Left ventricle myocardium inferior (tissue), 1 donor: ENCODE measurements at places on chromosomes 2 and 18. TPM values are rescaled to one million over a fixed set of nuclear protein-coding genes. Genes with fewer than 3 reads are reported as not detected.

Gene ACKR3
- total RNA-seq = 39.3 TPM

Gene CYTIP
- 0.82 TPM for total RNA-seq

Gene ARHGAP15
- total RNA-seq = 7.0 TPM

Gene PSTPIP2
- 1.8 TPM for total RNA-seq

Gene GPR75
- total RNA-seq = 0.82 TPM

Gene SLC30A3
- 5.9 TPM for total RNA-seq

Gene ANAPC1
- 17.0 TPM for total RNA-seq

Gene CNGA3
- not detected for total RNA-seq

Gene PRLH
- total RNA-seq = not detected

GRCh38 chr2:5561006-5561405 is 131.2 kb upstream of the SOX11 start:
- no peak for DNase-seq

DNA sequence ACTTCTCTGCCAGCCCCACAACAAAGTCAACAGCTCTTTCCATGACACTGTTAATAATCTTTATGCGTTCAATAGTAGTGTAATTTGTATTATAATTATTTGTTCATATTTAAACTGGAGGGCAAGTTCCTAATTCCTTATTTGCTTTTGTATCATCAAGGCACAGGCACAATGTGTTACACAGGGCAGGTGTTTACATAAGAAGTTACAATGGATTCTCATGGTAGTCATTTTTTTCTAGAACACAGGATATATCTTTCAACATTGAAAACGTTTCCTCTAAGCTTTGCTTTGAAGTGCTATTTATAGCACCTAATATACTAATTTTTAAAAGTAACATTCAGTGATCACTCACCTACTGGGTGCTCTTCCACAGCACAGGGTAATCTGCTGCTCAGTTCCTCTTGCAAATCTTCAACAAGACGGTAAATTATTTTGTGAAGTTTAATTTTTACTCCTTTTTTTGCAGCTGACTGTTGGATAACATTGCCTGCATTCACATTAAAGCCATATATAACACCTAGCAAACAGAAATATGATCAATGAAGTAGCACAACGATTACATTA is 7.3 kb downstream of the RPS27A start:
- no peak for DNase-seq

- no peak for DNase-seq
Observed at GRCh38 chr2:234968631-234969305, 17.0 kb downstream of the SH3BP4 start.

DNA sequence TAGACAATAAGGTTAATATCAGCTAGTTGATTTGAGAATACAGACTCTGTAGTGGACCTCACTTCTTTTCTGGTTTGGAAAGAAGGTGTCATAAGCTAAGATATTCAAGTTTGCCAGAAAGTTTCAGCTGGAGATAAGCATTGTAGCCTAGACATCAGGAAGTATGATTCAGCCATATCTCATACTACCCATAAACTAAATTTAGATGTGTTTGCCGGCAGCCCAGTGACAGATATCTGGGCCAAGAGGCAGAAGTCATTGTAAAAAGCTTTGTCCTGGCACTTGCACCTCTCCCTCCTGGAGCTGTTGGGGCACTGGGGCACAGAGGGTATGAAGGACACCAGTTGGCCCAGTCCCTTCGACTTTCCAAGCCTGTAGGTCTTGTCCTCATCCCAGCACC is 128.0 kb downstream of the EPHA4 start:
- peak; percentile 19 for DNase-seq

GRCh38 chr2:43905871-43906270 is 67.1 kb downstream of the ABCG8 start:
- no peak for DNase-seq

DNA sequence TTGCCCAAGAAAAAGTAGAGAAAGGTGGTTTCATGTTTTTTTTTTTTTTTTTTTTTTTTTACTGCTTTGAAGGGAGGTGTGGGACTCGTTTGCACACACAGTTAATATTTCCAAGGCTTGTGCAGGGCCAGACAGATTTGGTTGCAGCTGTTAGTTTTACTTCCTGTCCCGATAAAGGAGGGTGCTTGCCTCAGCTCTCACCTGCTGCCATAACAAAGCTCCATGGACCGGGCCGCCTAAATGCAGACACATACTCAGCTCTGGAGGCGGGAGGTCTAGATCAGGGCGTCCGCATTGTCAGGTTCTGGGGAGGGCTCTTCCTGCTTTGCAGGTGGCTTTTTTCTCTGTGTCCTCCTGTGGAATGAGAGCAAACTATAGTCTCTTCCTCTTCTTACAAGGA is 69.9 kb downstream of the ODC1 start:
- no peak for DNase-seq

DNA sequence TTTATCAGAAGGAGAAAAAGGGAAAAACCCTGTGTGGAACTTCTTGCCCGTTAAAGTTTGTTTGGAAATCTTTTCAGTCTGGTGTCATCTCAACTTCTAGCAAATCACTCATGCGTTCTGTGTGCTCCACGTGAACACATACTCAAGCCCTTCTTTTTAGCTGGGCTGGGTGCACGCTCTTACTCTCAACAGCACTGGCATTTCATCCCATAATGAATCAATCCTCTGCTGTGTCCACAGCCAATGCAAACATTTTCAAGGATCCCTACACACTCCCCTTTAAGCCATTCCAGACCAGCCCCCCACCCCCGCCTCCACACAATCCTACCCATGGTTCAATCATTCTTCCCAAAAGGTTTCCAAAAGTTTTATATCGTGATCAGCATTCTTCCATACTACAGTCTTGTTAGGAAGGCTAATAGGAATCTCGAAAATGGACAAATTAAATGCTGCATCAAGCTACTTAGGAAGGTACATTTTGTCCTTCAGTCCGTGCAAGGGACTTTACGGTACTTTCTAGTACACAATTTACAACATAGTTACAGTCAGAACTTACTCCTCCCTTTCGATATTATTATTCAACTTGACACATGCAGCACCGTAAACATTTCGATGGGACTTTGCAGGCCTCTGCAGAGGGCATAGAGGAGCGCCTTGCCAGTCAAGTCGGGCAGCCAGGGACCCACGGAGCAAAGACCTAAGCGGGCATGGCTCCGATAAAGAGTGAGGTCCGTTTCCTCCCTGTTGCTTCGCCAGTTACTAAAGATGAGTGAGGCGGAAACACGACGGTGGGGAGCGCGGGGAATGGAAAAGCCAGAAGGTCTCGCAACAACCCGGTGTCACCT is 1.4 kb downstream of the PTGR3 start:
- DNase-seq = no peak

- DNase-seq = no peak
Observed at GRCh38 chr18:44568986-44569385, 111.7 kb upstream of the SETBP1 start.

- DNase-seq = no peak
Observed at GRCh38 chr18:46397174-46397573, 259.8 kb downstream of the LOXHD1 start.

DNA sequence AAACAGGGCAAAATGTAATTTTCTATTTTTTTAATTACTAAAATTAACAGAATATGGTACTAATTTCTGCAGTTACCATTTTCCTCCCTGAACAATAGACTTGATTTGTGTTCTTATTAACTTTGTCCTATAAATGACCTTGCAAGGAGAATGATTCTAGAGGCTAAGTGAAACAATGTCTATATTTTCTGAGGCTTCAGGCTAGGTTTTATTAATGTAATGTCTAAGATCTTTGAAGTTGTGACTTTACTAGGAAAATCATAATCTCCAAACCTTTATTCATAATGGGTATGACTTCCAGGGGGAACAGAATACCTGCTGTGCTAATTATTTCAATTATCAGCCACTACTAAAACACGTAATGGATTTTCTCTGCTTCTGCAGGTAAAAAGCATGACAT is 94.4 kb downstream of the TAF4B start:
- DNase-seq = no peak

GRCh38 chr2:200728630-200729029 is 83.1 kb upstream of the BZW1 start:
- DNase-seq = no peak
